ENCODE measurements at places on chromosomes 1 and 21.

GRCh38 chr1:70024272-70024671, 181.1 kb downstream of the LRRC40 start:
- no peak for DNase-seq

GRCh38 chr21:33124889-33125288, 54.9 kb downstream of the OLIG1 start:
- no peak for DNase-seq

GRCh38 chr1:13967707-13968106, 267.7 kb downstream of the PRDM2 start:
- DNase-seq = no peak

DNA sequence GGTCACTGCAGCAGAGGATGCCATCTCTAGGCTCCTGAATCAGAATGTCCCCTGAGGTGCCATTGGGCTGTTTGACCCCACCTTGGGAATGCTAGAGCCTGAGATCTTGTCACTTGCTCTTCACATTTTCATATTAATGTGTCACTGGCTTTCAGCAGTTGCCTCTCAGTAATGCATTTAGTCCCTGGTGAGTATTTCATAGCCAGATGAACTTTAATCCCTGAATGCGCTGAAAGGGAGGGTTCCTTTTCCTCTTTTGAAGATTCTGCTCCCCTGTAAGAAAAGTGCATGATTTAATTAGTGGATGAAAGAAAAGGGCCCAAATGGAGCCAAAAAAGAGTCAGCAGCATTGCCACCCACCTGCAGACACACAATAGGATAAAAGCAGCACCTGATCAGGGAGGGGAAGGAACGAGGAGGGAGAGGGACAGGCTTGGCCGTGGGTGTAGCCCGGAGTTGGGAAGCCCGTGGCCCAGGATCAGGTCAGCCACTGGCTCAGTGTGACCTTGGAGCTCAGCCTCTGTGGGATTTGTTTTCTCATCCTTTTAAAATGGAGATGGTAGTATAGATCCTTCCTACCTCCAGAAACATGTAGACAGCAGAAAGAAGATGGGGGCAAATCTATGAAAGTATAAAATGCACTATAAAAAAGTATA, 31.1 kb downstream of the ROR1 start:
- DNase-seq = no peak

DNA sequence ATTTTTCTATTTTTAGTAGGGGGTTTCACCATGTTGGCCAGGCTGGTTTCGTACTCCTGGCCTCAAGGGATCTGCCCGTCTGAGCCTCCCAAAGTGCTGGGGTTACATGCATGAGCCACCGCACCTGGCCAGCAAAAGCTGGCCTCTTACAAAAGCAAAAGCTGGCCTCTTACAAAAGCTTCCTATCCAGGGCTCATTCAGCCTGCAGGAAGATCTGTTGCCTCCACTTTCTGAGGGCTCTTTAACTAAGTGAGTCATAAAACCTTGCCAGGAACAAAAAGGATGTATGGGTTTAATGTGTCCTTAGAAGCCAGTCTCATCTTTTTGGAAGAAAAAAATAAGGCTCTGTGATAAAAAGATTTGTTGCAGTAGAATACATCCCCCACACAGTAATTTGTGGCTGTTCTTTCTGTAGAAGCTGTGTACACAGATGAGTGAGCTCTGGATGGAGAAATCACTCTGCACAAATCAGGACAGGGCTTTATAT, 15.0 kb downstream of the HTR1D start:
- DNase-seq = no peak

GRCh38 chr1:203491664-203492063, 2.3 kb upstream of the OPTC start:
- no peak for DNase-seq

- DNase-seq = no peak
Measured at GRCh38 chr1:22110016-22110415, 32.9 kb downstream of the WNT4 start.

DNA sequence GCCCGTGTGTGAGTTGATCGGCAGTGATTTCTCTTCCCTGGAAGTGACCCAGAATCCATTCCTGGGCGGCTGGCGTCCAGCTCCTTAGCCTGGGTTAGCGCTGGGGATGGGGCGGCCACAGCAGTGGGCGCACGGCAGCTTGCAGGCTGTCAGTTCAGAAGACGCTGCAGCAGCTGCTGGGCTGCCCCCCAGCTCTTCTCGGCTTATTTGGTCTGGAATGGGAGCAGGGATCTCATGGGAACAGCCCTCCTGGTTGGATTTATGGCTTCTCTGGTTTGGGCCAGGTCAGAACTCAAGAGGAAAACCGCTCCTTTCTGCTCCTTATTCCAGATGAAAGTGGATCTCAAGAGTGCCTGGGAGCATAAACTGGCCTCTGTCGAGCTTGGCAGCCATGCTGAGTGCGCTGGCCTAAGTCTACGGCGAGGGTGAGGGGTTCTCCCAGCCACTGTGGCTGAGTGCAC, 148.2 kb downstream of the PRDM16 start:
- no peak for DNase-seq

GRCh38 chr1:30478799-30479563, 244.4 kb downstream of the MATN1 start:
- no peak for DNase-seq

DNA sequence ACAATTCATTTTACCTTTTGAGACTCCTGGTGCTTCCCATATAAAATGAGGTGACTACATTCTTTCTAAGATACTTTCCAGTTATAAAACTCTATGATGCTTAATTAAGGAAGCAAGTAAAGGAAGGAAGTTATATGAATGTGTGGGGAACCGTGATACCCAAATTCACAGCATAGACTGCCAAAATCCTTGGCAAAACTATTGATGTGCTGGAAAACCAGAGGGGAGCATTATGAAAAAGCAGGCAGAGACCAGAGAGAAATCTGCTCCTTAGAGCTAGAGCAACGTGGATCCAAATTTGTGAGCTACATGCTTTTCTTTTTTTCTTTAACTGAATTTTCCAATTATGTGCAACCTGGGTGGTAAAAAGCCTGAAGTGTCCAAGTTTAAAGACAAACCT, 201.4 kb upstream of the USP25 start:
- no peak for DNase-seq

Data from HFF-Myc (cell line).